ENCODE measurements at places on chromosomes 7 and 10.

GRCh38 chr7:25770670-25771069 is 381.3 kb upstream of the NFE2L3 start:
- no peak for DNase-seq

DNA sequence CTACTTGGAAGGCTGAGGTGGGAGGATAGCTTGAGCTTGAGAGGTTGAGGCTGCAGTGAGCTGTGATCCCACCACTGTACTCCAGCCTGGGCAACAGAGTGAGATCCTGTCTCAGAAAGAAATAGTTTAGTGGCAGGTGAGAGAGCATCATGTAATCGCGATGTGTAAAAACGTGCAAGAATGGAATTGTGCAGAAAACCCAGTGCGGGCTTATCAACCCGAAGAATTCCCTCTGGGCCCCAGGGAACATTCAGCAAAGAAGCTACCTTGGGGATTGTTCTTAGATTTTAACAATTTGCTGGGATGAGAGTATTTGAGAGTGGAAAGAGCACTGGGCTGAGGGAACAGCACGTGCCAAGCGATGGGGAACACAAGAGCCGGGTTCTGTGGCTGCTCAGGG is 107.4 kb upstream of the INSYN2A start:
- DNase-seq: no peak

DNA sequence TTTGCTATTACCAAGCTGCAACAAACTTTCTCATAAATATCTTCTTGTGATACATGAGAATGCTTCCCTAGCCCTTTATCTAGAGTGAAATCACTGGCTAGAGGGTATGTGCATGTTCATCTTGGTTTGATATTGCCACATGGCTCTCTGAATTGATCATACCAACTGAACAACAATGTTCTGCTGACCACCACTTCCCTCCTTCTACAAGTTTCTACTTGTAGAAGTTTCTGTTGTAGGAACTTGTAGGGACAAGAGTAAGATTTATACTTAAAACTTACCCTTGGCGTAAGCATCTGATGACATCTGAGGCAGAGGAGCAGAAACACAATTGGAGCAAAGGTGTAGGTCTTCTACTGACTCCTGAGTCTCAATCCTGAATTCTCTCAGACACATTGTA is 86.3 kb upstream of the FAM13C start:
- no peak for DNase-seq

- DNase-seq: no peak
Observed at GRCh38 chr10:88095223-88095721, 231.8 kb downstream of the PTEN start.

DNA sequence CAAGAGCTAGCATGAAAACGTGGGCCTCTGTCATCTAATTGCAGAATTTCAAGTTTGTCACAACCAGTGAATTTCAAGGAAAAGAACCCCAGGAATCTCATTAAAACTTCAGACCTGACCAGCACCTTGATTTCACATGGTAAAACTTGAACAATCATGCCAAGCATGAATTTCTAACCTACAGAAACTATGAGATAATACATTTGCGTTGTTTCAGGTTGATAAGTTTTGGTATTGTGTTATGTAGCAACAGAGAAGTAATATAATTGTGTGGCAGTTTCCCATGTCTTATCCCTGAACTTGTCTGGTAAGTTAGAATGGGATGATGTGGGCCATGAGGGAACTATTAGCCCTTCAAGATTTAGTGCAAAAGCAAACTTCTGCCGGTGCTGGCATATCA is 530.1 kb downstream of the ANKRD7 start:
- DNase-seq: no peak

GRCh38 chr10:123838596-123839310 is 52.9 kb downstream of the CPXM2 start:
- DNase-seq: no peak

GRCh38 chr7:5218564-5219360 is 28.7 kb downstream of the WIPI2 start:
- no peak for DNase-seq

Data from CD4-positive, alpha-beta T cell treated with Interleukin-4 for 4 hours (primary cell).